ENCODE measurements at places on chromosomes 2 and 18.

- no peak for DNase-seq
Measured at GRCh38 chr18:36316246-36316645, 18.7 kb downstream of the FHOD3 start.

DNA sequence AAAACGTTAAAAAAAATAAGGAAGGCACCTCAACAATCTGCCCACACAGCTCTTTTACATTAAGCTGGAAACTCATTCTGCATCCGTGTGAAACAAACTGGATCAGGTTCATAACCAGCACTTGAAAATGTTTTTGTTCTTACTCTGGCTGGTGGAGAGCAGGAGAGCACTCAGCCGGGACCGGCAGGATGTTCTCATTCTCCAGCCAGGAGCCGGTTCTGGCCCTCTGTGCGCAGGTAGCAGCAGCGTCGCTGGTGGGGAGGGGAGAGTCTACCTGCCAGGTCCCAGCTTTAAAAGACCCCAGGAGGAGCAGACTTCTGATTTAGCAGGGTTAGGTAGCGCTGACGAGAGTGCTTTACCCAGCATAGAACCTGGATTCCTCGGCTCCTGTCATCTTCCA lies 834.9 kb upstream of the SALL3 start:
- no peak for DNase-seq

- DNase-seq, result no peak
Measured at GRCh38 chr2:55530539-55531081, 11.1 kb downstream of the CFAP36 start.

GRCh38 chr2:236663287-236664101 lies 93.9 kb downstream of the ACKR3 start:
- DNase-seq, result no peak

DNA sequence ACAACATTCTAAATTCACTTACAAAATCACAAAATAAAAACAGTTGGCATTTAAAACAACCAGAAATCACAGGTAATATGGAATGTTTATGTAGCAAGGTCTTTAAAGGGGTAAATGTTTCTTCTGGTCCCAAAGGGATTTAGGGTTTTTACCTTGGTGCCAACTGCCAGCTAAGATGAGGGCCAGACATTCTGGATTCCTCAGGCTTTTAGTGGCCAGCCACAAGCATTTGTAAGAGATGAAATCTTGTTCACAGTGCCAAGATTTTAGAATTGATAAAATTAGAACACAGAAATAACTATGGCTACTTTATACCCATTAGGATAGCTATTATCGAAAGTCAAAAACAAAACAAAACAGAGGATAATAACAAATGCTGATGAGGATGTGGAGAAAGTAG lies 60.4 kb upstream of the CDKL4 start:
- DNase-seq, result no peak

- no peak for DNase-seq
Measured at GRCh38 chr2:230739961-230740360, 27.3 kb downstream of the CAB39 start.

GRCh38 chr2:46096260-46096659 lies 200.9 kb upstream of the EPAS1 start:
- DNase-seq, result no peak

DNA sequence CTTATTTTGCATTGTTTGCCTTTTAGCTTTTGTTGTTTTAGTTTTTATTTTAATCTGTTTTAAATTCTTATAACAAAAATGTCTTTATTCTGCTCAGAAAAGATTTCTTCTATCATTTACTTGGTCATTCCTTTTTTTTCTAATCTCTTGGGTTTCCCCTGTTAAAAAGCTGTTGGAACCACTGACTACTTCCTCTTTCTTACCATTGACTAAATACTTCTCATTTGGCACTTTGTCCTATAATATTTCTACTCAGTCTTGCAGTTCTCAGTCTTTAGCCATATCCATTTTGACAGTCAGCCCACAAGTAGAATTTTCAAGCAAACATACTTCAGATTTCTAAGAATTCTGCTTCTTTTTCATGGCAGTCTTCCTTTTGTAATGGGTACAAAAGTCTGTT lies 567.2 kb downstream of the SATB2 start:
- no peak for DNase-seq
